MCF 10A (cell line): ENCODE measurements at places on chromosomes 4 and X.
A peak's percentile ranks its signal among the peaks of the same experiment; 100 is the strongest.

- no peak for DNase-seq
These were observed 93.9 kb upstream of the GATB start for GRCh38 chr4:151854731-151855130.

- DNase-seq, result no peak
These were observed 688.6 kb downstream of the SH3BGRL start for GRCh38 chrX:81890521-81890920.

DNA sequence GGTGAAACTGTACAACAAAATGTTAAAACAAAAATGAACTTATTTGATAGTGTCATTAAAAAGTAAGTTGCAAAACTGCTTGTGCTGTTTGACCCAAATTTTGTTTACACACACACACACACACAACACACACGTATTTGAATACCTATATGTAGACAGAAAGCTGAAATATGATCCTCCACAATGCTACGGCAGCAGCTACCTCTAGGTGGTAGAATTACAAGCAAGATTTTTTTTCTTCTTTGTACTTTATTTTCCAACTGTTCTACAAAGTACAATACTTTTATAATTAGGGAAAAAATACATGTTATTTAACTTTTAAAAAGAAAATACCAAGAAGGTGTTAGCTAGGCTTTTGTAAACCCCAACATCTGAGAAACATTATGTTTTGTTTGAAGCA, 1.2 kb downstream of the CYTL1 start:
- DNase-seq, result no peak

DNA sequence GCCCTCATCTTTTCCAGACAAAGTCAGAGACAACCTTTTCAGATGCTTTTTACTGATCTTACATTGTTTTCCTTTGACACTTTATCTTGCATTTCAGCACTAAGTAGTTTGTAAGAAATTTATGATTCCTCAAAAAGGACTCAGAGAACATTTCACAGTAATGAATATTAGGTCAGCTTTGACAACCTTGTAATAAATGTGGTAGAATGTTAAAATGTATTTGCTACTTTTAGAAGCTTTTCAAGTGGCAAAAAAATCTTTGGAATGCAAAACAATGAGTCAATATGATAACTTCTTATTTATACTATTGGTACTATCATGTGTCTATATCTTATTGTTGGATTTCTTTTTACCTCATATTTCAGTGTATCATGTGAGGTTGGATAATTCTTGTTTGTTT, 146.2 kb upstream of the FAT4 start:
- no peak for DNase-seq

DNA sequence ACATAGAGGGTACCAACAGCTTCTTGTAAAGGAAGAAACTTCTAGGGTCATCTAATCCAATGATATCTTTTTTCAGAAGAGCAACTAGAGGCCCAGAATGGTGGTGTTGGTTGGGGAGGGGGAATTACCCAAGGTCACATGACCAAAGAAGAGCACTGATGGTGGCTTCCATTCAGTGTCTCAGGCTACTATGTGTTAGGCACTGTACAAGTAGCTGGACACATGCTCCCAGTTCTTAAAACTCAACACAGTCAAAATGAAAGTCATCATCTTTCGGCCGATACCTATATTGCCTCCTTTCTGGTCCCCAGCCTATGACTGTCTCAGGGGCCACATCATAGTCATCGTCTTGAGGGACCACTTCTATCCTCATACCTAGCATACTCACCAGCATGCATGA, 88.1 kb downstream of the ARHGAP6 start:
- no peak for DNase-seq

- DNase-seq, result peak; percentile 56
These were observed 11.7 kb upstream of the BCOR start for GRCh38 chrX:40109288-40110008.

DNA sequence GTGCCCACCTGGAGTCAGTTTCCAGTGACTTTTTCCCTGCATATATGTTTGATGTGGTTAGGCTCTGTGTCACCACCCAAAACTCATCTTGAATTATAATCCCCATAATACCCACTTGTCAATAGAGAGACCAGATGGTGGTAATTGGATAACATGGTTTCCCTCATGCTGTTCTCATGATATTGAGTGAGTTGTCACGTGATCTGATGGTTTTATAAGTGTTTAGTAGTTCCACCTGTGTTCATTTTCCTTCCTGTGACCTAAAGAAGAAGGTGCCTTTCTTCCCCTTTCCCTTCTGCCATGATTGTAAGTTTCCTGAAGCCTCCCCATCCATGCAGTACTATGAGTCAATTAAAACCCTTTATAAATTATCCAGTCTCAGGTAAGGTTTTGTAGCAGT, 740.9 kb downstream of the ARAP2 start:
- DNase-seq, result no peak

- no peak for DNase-seq
These were observed 37.0 kb downstream of the DLG3 start for GRCh38 chrX:70481471-70482270.

DNA sequence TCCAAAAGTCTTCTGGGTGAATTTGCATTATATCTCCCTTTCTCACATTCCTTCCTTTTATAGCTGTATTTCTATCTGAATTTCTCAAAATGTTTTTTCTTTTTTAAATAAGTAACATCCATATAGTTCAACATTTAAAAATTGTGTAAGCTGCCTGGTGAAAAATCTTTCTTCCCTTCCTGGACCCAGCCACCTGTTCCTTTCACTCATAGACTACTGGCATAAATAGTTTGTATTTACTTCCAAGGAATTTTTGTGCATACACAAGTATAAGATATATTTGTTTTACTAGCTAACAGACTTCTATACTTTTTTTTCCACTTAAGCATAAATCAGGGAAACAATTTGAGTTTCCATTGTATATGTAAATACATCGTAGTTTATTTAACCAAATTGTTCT, 35.7 kb downstream of the PACRGL start:
- no peak for DNase-seq

DNA sequence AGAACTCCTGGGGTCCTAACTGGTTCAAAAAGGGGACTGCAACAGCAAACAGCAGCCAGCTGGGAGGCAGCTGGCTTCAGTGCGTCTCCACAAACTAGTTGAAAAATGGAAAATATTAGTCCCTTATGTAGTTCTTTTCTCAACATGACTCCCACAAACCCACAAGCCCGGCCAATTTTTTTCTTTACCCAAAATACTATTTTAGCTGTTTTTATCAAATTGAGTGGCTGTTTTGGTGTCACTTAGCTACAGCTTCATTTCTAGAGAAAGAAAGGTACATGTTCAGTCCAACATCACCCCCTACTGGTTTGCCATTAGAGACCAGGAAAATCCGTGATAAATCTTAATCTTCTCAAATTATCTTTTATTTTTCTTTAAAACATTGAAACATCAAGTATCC, 97.2 kb downstream of the GUCY2F start:
- DNase-seq, result peak; percentile 54

DNA sequence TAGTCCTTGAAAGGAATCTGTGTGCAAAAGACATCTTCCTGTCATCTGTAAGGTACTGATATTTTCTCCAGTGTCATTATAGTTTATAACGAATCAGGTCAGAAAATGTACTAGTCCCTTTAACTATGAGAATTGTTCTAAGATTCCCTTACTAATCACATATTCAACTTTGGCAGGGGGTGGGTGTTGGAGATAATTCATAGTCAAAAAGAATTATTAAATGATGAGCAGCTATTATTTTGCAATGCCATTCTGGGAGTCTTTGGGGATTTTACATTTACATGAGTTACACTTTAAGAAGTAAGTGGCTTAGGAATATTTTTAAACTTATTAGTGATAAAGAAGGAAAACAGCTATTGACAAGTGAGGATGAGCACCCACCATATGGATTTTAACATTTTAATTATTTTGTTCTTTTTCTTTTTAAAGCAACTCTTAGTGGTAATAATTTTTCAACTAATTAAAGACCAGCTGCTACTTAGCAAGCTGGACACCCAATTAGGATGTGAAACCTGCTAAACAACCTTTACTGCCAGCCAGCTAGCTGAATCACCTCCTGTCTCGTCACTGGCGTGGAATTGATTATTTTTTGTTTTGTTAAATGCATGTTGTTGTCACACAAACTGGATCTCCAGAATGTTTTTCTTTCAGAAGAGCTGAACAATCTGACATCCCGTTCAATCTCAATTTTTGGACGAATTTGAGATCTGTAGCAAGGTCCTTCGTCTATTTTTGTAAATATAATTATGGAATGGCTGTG, 219.2 kb downstream of the ARAP2 start:
- DNase-seq, result no peak

DNA sequence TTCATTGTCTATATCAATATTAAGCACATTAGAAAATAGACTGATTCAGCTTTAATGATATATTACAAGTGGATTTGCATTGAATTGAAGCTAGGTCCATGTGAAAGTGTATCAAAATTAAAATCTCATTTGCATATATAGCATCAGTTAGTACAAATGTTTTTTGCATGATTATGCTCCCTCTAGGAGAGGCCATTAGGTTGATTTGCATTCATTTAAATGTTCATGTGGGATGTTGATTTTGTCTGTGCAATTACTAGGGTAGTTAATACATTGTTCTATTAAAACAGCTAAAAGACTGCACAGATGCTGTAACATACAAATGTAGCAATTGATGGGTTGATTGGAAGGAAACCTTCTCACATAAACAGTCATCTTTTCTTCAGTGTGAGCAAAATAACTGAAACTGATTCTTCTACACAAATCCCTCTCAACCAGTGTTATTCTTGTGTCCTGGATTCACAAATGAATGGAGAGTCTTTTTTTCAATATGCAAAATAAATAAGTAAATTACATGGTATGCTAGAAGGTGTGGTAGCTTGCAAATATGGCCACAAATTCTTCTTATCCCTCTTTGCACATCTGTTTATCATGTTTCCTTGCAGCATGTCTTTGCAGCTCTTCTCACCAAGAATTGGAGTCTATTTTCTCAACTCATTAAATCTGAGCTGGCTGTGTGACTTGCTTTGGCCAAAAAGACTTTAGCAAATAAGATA, 48.6 kb upstream of the DYNLT3 start:
- DNase-seq, result no peak

GRCh38 chr4:21949073-21949457, 493 bp upstream of the KCNIP4 start:
- DNase-seq, result no peak

- DNase-seq, result no peak
These were observed 89.2 kb downstream of the CDS1 start for GRCh38 chr4:84672177-84672576.

- DNase-seq, result no peak
These were observed 170.5 kb downstream of the PALLD start for GRCh38 chr4:168667376-168667775.

GRCh38 chr4:64903986-64904385, 494.7 kb upstream of the TECRL start:
- no peak for DNase-seq

DNA sequence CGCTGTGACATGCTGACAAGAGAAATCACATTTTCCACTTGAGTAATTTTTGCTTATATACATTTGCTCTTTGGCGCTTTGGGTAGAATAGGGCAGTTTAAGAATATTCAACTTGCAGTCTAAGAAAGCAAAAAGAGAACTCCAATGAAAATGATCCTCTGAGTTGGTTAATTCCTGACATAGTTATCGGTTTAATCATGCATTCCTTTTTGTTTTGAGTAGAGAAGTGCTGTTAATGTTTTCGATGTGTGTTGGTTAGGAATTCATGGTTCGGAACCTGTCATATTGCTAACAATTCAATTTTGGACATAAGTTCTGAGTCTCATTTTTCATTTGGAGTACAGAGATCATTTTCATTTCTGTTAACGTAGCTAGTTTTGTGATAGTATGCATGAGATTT, 700.6 kb upstream of the PITX2 start:
- DNase-seq, result peak; percentile 14

DNA sequence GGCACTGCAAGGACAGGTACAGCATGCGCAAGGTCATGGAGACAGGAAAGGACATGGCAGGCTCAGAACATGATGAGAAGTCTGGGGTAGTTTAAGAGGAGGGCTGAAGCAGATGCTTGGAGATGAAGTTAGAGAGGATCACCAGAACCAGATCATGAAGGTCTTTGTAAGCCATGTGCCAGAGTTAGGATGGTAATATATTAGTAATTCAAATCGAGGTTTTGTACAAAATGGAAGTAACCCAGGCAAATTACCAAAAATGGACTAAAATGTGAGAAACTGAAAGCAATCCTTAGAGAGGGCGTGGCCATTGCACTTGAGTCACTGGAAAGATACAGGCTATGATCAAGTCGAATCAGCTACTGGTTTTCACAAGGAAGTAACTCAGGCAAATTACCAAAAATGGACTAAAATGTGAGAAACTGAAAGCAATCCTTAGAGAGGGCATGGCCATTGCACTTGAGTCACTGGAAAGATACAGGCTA, 13.5 kb downstream of the RXFP1 start:
- DNase-seq, result peak; percentile 49

- DNase-seq, result peak; percentile 96
These were observed 11.1 kb downstream of the MAEA start for GRCh38 chr4:1300466-1301455.

GRCh38 chr4:181017038-181017437, 1226.2 kb upstream of the TENM3 start:
- DNase-seq, result no peak

DNA sequence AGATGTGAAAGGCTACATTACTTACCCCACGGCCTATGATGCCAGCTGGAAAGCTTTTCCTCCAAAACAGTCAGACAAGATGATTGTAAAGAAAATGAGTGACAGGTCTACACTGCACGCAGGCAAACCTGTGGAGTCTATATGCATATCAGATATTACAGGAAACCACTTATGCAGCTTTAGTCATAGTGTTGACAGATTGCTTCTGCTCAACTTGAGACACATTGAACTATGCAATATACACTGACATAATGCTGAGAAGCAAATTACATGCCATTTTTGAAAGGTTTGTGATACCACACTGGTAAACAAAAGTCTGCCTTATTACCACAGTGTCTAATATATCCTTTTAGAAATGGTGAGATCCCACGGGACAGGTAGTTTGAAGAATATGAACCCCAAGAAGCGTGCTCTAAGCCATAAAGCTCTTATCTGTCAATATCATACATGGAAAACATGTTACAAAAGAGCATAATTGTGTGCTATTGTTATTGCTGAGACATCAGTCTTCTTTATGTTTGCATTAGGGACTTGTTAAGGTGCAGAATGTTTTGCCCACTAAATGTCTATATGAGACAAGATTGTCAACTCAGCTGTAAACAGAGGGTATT, 1835.8 kb upstream of the TENM3 start:
- DNase-seq, result peak; percentile 18
